T1000 (cell line): ENCODE measurements at places on chromosomes 2 and 18.

- no peak for DNase-seq
Measured at GRCh38 chr18:48917579-48918517, 32.9 kb downstream of the SMAD7 start.

DNA sequence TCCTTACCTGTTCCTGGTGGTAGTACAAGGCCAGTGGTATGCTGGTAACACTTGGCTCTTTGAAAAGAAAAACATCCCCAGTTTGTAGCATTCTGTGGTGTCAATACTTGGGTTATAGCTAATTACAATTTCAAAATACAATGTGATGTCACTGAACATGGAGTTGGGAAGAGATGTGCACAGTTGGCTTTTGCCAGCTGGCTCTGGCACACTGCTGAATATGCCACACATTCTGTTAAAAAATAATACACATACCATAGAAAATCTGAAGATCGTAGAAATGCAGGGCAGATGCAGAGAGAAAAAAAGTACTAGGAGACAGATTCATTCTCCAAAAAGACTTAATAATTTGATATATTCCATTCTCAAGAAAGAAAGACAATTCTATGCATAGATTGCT lies 101.5 kb downstream of the TACR1 start:
- DNase-seq, result no peak

GRCh38 chr2:173567493-173567892 lies 212.8 kb downstream of the CDCA7 start:
- DNase-seq, result no peak

GRCh38 chr2:210072922-210073509 lies 70.6 kb downstream of the RPE start:
- DNase-seq, result no peak
